ENCODE measurements at places on chromosomes 5 and 9.
A peak's percentile ranks its signal among the peaks of the same experiment; 100 is the strongest.

DNA sequence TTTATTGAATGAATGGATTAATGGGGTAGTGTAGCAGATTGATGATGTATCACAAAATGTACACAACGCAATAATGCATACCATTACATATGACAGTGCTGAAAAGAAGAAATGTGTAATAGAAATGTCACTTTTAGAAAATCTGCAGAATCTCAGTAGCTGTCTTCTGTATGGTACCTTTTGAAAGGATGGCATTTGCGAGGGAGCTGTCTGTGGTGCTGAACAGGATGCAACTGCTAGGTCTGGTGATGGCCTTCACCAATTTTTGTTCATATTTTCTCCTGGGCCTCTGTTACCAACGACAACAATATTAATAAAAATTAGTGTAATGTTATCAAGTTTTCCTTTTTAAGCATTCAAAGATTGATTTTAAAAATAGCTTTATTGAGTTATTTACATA lies 36.2 kb upstream of the OTULIN start:
- DNase-seq: peak; percentile 62

- DNase-seq: peak; percentile 75
Observed at GRCh38 chr5:111072949-111073682, 1.6 kb downstream of the TSLP start.

- DNase-seq: no peak
Observed at GRCh38 chr5:95057615-95058014, 227.3 kb downstream of the MCTP1 start.

GRCh38 chr5:172339264-172340180 lies 56.0 kb upstream of the UBTD2 start:
- DNase-seq: no peak

- DNase-seq: no peak
Observed at GRCh38 chr9:82560457-82560904, 502.5 kb downstream of the RASEF start.

- DNase-seq: no peak
Observed at GRCh38 chr9:134324359-134325095, 1.7 kb upstream of the RXRA start.

GRCh38 chr9:114417511-114417910 lies 29.7 kb upstream of the AKNA start:
- DNase-seq: no peak

DNA sequence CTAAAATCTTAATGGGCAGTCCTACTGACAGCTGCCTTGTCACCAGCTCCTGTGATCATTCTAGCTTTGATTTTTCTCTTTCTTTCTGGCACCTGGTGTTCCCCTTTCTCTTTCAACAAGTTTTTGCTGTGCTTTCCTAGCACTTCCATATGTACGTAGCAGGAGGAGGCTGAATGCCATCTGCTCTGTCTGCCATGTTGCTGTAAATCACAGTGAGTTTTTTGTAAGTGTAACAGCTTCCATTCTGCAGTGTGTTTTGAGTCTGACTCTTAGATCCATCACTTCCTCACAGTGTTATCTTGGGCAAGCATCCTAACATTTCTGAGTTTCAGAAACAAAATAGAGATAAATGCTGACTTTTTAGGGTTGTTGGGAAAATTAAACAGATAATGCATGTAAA lies 247.9 kb downstream of the DOCK8 start:
- DNase-seq: no peak

GRCh38 chr9:133403766-133404453 lies 13.9 kb downstream of the REXO4 start:
- peak; percentile 62 for DNase-seq

DNA sequence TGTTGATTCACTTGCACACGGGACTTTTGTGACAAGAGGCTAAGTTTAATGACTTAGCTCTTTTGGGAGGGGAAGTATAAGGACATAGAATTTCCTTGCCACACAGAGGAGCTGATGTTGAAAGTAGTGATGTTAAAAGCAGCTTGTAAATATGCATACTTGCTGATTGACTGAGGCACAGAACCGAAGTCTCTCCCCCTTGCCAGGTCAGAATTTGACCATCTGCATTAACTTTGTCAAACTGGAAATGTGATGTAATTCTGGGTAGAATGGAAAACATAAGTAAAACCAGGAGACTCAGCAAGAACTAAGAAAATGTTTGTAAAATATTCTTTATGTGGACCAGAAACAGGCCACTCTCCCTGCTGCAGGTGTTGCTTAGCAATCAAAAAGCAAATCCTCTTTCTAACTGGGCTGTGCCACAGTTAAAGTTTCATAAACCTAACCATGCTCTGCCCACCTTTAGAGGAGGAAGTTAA lies 284.2 kb downstream of the NR3C1 start:
- DNase-seq: no peak

DNA sequence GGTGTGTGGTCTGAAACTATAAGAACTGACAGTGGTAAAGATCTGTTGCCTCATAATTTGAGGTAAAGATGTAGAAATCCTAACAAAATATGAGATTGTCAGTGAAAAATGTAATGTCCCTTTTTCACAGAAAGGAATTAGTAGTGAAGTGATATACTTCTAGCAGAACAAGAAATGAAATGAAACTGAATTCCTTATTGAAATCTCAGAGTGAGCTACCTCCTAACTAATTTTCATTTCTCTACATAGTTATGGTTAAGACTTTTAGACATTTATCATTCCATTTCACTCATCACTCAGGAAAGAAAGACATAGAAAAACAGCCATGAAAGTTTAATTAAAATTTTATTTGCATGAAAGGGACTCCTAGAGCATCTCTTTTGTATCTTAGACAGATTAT lies 48.7 kb downstream of the TMEM174 start:
- no peak for DNase-seq

DNA sequence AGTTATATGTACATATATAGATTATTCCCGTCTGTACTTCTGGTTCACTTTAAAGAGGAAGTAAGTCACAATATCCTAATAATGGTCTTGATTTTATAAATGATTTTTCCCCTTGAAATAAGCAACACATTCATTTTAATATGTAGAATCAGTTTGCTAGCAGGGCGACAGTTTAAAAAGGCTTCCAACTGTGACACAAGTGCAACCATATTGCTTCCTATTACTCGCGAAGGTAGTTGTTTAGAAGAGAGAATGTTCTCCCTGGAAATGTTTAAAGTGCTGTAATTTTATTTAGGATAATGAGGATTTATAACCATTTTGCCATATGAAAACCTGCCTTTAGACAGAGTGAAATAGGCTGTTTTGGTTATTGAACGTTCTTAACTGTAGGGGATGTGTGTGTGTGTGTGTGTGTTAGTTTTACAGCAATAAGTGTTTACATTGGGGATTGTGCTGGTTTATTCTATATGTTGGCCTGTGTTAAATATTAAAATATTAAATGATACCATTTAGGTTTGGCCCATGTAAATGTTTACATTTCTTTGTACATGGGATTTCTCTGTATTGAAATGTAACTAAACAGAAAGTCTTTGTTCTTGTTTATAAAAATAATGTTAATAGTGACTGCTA lies 138.3 kb downstream of the PBX3 start:
- DNase-seq: no peak

GRCh38 chr5:111635151-111635902 lies 121.7 kb downstream of the NREP start:
- no peak for DNase-seq

- DNase-seq: no peak
Observed at GRCh38 chr5:102623329-102624065, 124.7 kb upstream of the SLCO6A1 start.

DNA sequence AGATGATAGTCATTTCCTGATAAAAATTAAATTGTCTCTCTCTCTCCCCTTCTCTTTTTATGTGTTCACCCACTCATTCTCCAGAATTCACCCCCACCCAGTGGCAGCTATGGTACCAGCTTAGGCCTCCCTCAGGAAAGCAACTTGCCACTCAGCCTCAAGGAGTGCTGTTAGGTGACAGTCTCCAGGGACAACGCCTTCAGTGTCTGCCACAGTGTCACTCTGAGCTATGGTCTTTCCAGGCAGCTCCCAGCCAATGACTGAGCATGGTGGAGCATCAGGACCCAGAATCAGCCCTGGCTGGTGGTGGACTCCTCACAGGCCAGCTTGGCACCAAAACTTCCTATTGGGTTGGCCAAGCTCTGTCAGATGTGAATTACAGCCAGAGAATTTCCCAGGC lies 140.9 kb upstream of the PIK3R1 start:
- DNase-seq: no peak

GRCh38 chr5:175746851-175747250 lies 89.0 kb downstream of the HRH2 start:
- DNase-seq: no peak

DNA sequence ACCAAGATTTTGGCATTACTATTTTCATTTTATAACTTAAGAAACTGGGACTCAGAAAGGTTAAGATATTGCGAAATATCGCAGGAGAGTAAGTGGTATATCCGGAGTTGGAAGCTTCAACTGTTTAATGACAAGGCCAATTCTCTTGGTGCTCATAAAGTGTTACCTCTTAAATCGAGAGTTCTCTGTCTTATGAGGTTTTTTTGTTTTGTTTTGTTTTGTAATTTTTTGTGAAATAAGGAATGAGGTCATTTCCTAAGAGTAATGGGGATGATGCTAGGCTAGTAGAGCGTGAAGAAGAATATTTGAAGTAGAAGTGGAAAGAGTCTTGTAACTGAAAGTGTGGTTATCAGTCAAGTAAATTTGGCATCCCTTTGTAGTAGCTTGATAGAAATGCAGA lies 183.2 kb upstream of the DAB2 start:
- DNase-seq: no peak

DNA sequence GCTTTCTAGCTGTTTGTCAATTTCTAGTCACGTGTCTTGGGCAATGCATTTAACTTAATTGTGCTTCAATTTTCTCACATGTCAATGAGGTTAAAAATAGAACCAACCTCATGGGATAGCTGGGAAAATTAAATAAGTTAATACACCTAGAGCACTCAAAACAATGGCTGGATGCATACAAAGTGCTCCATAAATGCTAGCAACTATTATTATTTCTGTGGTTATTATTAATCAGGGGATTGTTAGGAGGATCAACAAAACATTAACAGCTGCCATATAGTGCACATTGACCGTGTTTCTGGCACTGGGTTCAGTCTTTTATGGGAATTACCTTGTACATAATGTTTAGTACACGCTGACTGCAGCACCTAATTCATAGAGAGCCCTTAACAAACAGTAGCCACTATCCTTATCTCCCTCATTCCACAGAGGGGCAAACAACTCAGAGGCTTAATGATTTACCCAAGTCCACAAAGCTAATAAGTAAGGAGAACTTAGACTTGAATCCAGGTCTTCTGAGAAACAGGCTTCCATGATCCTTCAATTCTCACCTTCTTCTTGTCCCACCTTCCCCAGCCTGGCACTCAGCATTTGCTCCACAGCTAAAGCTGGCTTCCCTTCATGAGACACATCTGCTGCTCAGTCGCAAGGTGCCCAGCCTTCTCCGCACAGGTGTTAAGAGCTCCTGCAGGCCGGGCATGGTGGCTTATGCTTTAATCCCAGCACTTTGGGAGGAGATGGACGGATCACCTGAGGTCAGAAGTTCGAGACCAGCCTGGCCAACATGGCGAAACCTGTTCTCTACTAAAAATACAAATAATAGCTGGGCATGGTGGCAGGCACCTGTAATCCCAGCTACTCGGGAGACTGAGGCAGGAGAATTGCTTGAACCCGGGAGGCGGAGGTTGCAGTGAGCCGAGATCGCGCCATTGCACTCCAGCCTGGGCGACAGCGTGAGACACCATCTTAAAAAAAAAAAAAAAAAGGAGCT lies 137.4 kb upstream of the ABCA1 start:
- DNase-seq: no peak

DNA sequence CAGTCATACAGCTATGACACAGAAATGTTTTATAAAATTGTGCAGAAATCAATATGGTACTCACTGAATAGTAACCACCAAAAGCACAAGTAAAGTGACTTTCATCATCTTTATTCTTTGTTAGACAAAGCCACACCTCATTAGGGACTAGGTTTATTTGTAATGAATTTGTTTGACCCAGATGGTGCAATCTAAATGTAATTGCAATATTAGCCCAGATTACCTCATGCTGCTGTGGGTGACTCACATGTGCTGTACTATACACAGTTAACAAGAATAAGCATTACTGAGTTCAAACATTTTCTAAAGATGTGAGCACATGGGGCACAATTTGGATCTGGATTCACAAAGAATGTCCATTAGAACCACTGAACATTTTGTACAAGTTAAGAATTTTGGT lies 759.3 kb upstream of the TYRP1 start:
- DNase-seq: no peak

- no peak for DNase-seq
Observed at GRCh38 chr5:38367410-38367809, 109.1 kb downstream of the EGFLAM start.

DNA sequence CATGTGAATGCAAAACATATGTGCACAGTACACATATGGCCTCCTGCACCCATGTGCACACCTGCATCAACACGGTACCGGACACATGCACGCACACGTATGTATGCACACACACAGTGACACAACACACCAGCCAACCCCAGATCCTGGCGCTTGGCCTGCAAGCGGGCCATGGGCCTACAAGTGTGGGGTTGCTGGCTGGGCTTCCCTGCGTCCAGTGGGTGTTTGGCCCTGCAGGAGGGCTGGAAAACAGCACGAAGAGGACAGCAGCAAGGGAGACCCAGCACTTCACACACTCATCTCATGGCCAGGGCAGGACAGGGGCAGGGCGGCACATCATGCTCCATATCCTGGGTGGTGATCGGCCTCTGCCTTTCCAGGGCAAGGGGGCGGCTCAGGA lies 77.7 kb downstream of the COL5A1 start:
- DNase-seq: no peak

DNA sequence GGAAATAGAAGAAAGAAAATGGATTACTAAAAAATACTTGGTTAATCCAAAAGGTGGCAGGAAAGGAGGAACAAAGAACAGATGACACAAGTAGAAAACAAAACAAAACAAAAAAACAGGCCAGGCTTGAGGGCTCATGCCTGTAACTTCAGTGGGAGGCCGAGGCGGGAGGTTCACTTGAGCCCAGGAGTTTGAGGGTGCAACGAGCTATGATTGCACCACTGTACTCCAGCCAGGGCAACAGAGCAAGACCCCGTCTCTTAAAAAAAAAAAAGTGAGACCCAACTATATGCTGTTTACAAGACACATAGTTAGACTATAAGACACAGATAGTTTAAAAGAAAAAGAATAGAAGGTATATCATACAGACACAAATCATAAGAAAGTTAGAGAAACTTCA lies 59.5 kb downstream of the AK8 start:
- no peak for DNase-seq

DNA sequence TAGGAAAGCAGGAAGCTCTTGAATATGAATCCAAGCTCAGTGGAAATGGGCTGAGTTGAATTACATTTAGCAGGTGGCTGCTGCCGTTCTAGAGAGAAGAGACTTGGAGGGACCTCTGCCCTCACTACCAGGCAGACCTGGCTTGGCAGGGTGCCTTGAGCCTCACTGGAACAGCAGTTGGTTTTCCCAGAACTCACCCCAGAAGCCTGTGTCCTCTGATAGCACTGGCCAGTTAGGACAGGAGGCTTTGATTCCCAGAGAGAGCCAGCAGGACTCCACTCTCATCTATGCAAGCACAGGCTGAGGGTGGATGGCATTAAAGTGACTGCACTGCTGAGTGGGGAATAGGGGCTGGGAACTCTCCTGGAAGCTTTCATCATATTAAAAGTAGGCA lies 54.8 kb downstream of the PWWP2A start:
- DNase-seq: no peak

Data from activated naive CD8-positive, alpha-beta T cell treated with anti-CD3 and anti-CD28 coated beads, Interleukin-2, amount 50 U/mL, for 24 hours (primary cell).